ENCODE measurements at places on chromosomes 1 and 21. TPM values are rescaled to one million over a fixed set of nuclear protein-coding genes. Genes with fewer than 3 reads are reported as not detected.

The KRTAP10-5 gene
- not detected for polyA plus RNA-seq

The MNDA gene
- 3.6 TPM for polyA plus RNA-seq

The GPR61 gene
- 0.93 TPM for polyA plus RNA-seq

The CACNA1S gene
- 0.15 TPM for polyA plus RNA-seq

The PLPPR5 gene
- 3.1 TPM for polyA plus RNA-seq

The RGS13 gene
- polyA plus RNA-seq, result 2.3 TPM

The RGS8 gene
- 0.19 TPM for polyA plus RNA-seq

The CYP4A11 gene
- polyA plus RNA-seq, result 0.13 TPM

The TNFAIP8L2 gene
- 5.0 TPM for polyA plus RNA-seq
